ENCODE measurements at places on chromosomes 3 and 15.

- DNase-seq, result no peak
Observed at GRCh38 chr15:29225534-29226234, 43.9 kb downstream of the NSMCE3 start.

- no peak for DNase-seq
Observed at GRCh38 chr3:151305060-151305774, 11.4 kb downstream of the GPR87 start.

- DNase-seq, result no peak
Observed at GRCh38 chr15:60752973-60753720, 274.2 kb upstream of the ICE2 start.

DNA sequence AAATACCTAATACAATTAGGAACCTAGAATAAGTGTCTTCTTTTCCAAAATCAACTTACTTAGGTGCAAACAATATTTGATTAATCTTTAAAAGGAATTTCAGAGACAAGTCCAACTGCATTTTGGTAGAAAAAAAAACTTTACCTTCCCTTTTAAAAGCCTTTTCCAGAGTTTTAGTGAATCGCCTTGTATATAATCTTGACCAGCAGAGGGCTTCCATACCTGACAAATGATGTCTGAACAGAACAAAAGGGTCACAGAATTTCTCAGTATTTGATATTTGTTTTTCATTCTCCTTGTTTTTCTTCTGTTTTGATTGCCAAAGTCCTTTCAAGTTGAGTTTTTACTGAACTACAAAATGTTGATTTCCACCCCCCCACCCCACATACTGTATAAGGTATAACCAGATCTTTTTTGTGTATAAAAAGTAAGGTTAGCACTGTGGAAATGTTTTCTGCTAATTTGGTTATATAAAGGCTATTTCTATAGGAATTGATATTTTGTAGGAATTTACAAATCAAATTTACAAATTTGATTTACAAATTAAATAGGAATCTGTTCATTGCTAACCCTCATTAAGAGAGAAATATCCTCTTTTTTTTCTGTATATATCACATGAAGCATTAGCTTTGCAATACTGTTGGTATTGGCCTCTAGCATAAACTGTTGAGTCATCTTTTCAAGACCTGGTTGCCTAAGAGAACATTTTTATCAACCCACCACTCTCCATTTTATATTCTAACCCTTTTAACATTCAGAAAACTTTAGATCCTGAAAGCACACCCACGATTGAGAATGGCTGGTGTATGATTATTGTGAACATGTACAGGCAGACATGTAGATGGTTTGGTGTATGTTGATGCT lies 464.1 kb upstream of the RARB start:
- DNase-seq, result no peak

DNA sequence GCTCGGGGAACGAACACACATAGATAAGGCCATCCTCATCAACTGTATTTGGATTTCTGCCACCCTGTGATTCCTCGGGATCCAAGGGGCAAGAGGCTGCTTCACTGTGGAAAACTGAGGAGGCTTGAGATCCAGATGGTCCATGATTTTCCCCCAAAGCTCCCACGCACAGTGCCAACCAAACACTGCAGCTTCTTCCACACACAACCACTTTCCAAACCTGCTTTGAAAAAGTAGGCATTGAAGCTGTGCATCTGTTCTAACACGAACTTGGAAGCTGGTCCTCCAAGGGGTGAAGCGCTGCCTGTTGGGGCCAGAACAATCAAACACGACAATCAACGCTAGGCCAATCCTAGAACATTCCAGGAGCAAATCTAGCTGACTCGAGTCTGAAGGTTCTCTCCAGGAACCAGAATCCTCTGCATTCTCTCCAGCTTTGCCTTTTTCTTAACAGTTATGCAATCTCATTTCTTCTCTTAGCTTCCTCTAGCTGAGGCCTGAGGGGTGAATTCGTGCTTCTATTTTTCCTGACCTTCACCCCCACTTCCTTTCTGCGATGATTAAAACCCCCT lies 104.4 kb downstream of the LRRK1 start:
- DNase-seq, result no peak

DNA sequence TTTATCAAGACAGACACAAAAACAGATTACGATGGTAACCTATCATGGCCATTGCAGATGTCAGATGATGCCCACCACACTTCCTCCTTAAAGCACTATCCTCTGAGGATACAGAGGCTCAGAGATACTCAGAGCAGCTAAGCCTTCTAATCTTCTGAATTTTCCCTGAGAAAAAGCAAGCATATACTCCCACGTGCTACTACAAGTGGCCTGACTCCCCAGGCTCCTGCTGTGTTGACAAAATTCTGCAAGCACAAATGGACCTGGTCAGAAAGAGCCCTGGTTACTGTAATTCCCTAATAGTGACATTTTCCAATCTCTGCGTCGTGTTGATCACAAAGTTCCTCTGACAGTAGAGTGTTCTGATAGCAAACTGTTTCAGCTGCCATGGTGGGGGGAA lies 207.1 kb downstream of the KCNMB2 start:
- DNase-seq, result no peak
